ENCODE measurements at places on chromosomes 3 and 15.
A peak's percentile ranks its signal among the peaks of the same experiment; 100 is the strongest.

- no peak for DNase-seq
Observed at GRCh38 chr3:4207672-4208071, 95.5 kb upstream of the SETMAR start.

- no peak for DNase-seq
Observed at GRCh38 chr3:136950623-136951022, 7.2 kb upstream of the IL20RB start.

- DNase-seq = no peak
Observed at GRCh38 chr15:56824175-56824574, 90.9 kb upstream of the ZNF280D start.

DNA sequence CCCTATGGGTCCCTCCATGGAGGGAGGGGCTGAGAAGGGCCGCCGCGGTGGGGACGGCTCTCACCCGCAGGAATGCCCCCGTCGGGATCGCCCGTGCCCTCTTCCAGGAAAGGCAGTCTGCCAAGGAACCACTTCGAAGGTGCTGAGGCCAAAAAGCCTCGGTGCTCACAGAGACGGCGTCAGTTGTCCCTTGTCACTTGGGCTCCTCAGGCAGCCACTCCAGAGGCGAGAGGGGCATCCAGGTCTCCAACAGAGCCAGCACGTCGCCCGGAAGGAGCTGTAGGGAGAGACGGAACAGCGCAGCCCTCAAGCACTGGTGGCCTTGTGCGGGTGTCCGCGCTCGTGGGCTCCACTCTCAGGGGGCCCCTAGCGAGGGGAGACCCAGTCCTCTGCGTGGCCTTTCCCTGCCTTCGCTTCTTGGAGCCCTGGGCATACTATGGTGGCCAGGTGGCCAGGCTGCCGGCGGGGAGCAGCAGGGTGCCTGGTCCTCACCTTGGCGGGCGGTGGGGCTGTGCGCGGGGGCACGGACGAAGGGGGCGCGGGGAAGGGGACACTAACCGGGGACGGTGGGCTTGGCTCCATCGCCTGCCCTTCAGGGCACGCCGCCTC, 994 bp downstream of the MESP1 start:
- DNase-seq = peak; percentile 22

DNA sequence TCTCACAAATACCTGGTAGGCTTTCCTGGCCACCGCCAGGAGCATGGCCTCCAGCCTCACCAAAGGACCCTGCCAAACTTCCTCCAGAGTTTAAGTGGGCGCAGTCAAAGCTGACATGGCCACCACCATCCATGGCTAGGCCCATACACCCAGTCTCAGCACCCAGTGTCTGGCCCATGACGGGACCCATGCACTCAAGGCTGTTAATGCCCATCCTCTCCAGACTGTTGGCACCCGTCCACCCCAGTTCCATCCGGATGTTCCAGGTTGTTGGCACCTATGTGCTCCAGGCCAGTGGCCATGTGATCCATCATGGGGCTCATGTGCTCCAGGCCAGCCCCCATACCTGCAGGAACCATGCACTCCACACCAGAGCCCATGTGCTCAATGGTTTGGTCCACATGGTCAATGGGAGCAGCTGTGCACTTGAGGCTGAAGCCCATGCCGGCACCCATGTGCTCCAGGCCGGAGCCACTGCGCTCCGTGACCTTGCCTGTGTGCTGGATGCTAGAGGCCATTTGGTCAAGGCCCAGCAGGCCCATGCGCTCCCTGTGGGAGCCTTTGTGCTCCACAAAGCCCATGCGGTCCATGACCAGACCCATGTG, 20.4 kb downstream of the CTDSPL2 start:
- DNase-seq = no peak

- no peak for DNase-seq
Observed at GRCh38 chr3:169161011-169161410, 502.5 kb downstream of the MECOM start.
